ENCODE measurements at places on chromosomes 6 and 20.
A peak's percentile ranks its signal among the peaks of the same experiment; 100 is the strongest.

GRCh38 chr20:36992802-36993334 is 41.4 kb upstream of the SAMHD1 start:
- no peak for DNase-seq

DNA sequence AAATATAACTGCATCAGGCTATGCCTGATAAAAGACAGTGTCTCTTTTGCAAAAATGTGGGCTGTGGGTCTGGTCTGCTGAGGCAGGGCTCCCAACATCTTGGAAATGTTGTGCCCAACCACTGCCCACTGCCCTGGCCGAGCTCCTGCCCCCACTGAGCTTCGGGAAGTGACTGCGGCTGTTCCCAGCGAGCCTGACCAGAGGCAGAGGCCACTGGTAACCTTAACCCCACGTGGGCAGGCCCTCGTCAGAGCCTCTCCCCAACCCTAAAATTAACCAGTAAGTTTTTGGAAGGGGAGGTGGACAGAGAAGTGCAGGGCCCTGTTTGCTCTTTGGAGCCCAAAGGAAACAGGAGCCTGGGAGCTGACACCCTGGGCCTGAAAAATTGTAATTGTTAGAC is 225.9 kb downstream of the MAFB start:
- DNase-seq = no peak

- DNase-seq = peak; percentile 33
These were observed 2.8 kb upstream of the ZNF292 start for GRCh38 chr6:87152526-87152955.

- DNase-seq = no peak
These were observed 34.2 kb downstream of the CLVS2 start for GRCh38 chr6:123030282-123030681.

DNA sequence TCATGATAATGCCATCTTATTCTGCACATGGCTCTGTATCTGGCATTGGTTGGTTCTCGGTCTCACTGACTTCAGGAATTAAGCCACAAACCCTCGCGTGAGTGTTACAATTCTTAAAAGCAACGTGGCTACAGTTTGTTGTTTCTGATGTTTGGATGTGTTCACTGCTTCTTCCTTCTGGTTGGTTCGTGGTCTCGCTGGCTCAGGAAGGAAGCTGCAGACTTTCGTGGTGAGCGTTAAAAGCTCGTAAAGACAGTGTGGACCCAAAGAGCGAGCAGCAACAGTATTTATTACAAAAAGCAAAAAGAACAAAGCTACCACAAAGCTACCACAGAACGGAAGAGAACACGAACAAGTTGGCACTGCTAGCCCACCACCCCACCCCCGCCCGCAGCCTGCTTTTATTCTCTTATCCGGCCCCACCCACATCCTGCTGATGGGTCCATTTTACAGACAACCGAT is 51.1 kb downstream of the MYLIP start:
- DNase-seq = no peak

GRCh38 chr6:166005944-166006899 is 161.4 kb downstream of the TBXT start:
- peak; percentile 32 for DNase-seq

GRCh38 chr6:108677357-108677756 is 116.6 kb downstream of the FOXO3 start:
- DNase-seq = no peak

GRCh38 chr6:113148566-113148965 is 708.6 kb upstream of the MARCKS start:
- DNase-seq = no peak

- no peak for DNase-seq
These were observed 15.8 kb downstream of the IL22RA2 start for GRCh38 chr6:137157601-137158000.

GRCh38 chr6:112502351-112503090 is 155.4 kb downstream of the RFPL4B start:
- DNase-seq = no peak

- no peak for DNase-seq
These were observed 44.0 kb upstream of the CNKSR3 start for GRCh38 chr6:154554491-154554890.

- DNase-seq = peak; percentile 75
These were observed 17.6 kb upstream of the TM9SF4 start for GRCh38 chr20:32091888-32092346.

DNA sequence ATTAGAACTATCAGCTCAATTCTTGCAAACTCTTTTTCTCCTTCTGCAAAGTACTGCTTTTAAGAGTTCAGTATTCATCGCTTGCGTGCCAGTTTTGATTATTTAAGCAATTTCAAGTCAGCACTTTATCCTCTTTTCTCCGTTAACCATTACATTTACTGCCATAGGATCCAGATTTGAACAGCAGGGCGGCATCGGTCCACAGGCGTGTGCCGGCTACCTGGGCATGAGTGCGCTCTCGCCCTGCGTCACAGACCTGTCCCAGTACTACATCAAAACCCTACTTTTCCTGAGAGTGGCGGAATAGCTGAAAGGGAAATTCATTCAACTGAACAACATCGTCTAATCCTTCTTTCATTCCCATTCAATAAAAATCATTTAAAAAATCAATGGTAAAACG is 53.4 kb downstream of the MYLK4 start:
- no peak for DNase-seq

GRCh38 chr6:816510-817084 is 123.7 kb upstream of the EXOC2 start:
- no peak for DNase-seq

GRCh38 chr20:51456511-51457509 is 85.7 kb downstream of the NFATC2 start:
- peak; percentile 95 for DNase-seq

Data from colonic mucosa (tissue), 4 donors.